Central memory CD8-positive, alpha-beta T cell (primary cell): ENCODE measurements at places on chromosomes 7 and 10.

- DNase-seq = no peak
Observed at GRCh38 chr10:116287906-116288501, 15.0 kb upstream of the GFRA1 start.

GRCh38 chr10:88230251-88230650 lies 352.9 kb downstream of the RNLS start:
- no peak for DNase-seq

GRCh38 chr7:6375348-6376101 lies 72.2 kb downstream of the DAGLB start:
- DNase-seq = no peak

DNA sequence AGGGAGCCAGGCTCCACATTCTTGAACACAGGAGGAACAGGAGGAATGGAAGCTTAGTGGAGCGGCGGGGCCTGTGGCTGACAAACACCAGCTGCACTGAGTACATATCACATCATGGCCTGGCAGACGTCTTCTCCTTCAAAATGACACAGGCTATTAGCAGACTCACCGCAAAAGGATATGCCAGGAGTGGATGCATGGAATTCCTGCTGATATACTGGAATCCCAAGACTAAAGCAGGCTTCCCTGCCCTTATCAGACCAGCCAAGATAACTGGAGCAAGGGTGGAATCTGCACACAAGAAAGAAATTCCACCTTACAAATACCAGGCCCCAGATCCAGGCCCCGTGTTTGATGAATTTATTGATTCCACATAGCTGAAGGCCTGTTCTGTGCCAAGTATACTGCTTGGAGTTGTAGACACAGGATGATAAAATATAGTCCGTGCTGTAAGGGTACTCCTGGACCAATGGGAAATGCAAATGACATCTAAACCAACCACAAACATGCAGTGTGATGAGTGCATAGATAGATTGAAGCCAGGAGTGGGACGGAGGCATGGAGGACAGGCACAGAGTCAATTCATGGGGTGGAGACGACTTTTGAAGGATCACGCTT lies 480.5 kb upstream of the ZMIZ1 start:
- DNase-seq = no peak

GRCh38 chr10:34249634-34250033 lies 565.5 kb downstream of the PARD3 start:
- no peak for DNase-seq

DNA sequence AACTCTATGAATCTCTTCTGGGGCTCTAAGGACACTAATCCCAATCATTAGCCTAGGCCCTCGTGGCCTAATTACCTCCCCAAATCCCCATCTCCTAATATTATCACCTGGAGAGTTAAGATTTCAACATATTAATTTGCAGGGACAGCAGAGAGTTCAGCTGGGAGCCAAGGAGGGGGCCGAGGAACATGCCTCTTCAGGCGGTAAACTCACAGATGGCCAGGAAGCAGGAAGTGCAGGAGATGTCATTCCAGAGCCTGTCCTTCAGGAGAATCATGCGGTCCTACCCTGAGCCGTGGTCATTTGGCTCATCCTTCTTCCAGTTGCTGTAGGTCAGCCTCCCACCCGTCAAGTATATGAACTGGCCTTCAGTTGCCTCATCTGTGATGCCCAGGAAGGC lies 21.9 kb upstream of the SFTPA2 start:
- no peak for DNase-seq

- no peak for DNase-seq
Observed at GRCh38 chr7:68816491-68816890, 781.8 kb upstream of the AUTS2 start.
